AG08395 (cell line): ENCODE measurements at places on chromosomes 16 and 17.

GRCh38 chr17:59440757-59441463 is 109.5 kb downstream of the YPEL2 start:
- peak; percentile 90 for DNase-seq

DNA sequence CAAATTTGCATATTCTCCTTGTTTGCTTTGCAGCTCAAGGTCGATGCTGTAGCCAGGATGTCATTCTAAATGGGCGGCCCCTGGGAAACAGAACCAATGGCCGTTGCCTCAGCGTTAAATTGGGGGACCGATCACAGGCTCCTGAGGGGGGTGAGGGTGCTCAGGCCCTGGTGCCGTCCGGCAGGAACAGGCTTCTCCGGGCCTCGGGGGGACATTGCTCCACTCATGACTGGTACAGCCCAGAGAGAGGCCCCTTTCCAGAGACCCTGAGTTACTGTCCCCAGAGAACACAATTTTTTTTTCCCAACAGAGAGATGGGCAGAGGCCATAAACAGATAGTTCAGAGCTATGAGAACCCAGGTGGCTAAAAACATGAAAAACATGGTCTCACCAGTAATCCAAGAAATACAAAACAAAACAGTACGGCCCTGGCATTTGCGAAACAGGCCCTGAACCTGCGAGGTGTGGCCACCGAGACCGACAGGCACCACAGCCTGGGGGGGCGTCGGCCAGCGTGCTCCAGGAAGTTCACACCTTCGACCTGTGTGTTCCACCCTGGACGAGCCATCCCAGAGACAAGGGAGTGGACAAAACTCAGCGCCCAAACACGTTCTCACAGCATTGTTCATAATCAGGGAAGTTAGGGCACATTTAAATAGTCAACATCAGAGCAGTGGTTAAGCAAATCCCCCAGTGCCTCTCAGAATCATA is 82.8 kb downstream of the METRNL start:
- DNase-seq: no peak

- DNase-seq: no peak
Measured at GRCh38 chr16:3597226-3597625, 14.2 kb downstream of the SLX4 start.

GRCh38 chr17:77090476-77090875 is 50.3 kb upstream of the SEC14L1 start:
- DNase-seq: no peak

DNA sequence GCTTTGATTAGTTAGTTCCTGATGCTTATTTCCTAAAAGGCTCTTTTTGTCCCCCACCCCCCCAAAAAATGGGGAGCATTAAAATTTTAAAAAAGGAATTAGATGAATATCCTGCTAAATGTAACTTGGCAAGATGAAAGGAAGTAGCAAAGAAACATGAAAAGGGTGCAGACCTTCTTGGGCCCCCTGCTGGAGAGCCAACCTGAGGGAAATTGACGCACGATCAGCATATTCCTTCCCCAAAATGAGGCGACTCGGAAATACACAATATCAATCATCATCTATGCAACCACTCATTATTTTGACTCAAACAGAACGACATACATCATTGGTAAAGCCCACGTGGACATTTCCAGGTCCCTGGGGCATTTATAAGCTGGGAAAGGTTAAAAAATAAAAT is 59.7 kb downstream of the GRIN2A start:
- peak; percentile 19 for DNase-seq
